ENCODE measurements at places on chromosomes 3 and 15.

GRCh38 chr3:66490214-66490613, 10.6 kb downstream of the LRIG1 start:
- no peak for ATAC-seq

DNA sequence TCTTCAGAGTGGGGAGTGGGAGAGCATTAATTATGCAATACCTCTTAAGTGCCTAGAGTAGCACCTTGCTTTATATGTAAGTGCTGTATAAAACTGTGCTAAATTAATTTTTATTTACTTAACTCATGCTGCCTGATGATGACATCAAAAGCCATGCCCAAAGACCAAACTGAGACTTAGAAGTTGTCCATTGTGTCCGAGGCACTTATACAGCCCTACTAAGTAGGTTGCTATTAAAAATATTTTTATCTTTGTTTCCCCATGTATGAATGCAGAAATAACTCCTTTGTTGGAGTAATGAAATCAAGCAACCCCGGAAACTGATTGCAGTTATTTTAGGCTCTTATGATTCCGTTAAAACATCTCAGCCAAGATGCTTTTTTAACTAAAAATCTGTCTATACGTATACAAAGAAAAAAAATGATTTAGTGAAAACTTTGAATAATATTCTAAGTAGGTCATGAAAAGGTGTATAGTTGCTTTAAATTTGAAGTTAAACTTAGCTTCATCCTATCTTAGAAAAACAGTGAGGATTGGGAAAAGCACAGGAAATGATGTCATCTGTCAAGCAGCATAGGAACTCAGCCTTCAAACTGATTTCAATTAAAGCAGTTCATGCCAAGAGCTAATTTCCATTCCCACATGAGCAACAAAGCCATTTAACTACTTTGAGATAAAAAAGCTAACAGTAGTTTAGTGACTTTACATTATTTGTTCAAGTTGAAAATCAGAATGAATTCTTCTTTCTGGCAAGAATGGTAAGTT, 43.0 kb downstream of the FBN1 start:
- ATAC-seq, result peak; percentile 38

- no peak for ATAC-seq
Measured at GRCh38 chr15:79562899-79563298, 130.8 kb downstream of the MINAR1 start.

DNA sequence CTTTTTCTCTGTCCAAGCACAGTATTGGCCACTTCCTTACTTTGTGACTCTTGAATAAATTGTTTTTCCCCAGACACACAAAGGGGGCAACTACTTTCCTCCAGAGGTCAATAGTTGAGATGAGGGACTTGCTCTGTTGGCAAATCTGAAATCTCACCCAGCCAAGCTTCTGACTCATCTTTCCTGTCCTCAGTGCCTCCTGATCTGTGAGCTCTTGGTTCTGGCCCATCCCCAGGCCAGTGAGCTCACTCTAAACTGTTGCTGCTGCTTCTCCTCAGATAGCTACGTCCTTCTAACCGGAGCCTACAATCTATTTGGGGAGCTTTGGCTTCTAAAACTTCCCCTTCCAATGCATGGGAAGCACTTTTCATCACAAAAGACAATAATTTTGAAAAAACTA, 50.0 kb upstream of the NMD3 start:
- ATAC-seq, result no peak

DNA sequence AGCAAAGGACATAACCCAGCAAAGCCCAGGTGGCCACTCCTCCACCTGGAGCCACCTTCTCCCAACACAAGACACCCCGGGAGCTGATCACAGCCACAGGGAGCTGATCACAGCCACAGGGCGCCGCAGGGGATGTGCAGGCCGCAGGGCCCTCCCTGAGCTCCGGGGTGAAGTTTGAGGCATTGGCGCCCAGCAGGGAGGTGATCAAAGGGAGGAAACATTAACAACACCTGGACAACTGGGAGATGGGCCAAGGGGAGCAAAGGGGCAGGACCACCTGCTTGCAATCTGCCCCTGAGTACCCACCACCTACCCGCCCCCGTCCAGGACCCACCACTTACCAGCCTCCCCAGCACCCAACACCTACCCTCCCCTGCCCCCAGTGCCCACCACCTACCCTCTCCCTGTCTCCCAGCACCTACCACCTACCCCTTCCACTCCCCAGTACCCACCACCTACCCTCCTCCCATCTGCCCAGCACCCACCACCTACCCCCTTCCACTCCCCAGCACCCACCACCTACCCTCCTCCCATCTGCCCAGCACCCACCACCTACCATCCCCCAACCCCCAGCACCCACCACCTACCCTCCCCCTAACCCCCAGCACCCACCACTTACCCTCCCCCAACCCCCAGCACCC, 2.4 kb downstream of the UROC1 start:
- no peak for ATAC-seq
